ENCODE measurements at places on chromosomes 2 and 18.

DNA sequence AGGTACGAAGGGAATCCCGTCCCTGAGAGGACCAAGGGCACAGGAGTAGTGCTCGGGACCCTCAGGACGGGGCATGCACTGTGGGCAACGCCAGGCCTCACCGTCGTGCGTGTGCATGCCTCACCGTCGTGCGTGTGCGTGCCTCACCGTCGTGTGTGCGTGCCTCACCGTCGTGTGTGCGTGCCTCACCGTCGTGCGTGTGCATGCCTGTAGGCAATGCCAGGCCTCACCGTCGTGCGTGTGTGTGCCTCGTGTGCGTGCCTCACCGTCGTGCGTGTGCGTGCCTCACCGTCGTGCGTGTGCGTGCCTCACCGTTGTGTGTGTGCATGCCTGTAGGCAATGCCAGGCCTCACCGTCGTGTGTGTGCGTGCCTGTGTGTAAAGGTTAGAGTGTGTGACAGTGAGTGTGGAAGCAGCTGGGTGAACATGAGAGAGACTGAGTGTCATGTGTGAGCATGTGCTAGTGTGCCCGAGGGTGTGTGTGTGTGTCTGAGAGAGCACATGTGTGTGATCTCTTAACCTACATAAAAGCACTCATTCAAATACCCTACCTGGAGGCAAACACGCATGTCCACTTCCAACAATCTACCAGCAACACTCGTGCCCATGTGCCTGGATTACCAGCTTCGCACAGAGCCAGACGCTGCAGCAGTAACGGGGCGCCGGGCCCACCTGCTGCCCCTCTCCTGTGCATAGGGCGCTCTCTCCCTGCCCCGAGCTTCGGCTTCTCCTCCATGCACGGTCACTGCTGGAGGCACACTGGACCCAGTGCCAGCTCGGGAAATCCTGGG, 36.3 kb downstream of the ZNF516 start:
- DNase-seq: no peak

GRCh38 chr18:25352629-25353005, 651 bp upstream of the ZNF521 start:
- peak; percentile 23 for DNase-seq

DNA sequence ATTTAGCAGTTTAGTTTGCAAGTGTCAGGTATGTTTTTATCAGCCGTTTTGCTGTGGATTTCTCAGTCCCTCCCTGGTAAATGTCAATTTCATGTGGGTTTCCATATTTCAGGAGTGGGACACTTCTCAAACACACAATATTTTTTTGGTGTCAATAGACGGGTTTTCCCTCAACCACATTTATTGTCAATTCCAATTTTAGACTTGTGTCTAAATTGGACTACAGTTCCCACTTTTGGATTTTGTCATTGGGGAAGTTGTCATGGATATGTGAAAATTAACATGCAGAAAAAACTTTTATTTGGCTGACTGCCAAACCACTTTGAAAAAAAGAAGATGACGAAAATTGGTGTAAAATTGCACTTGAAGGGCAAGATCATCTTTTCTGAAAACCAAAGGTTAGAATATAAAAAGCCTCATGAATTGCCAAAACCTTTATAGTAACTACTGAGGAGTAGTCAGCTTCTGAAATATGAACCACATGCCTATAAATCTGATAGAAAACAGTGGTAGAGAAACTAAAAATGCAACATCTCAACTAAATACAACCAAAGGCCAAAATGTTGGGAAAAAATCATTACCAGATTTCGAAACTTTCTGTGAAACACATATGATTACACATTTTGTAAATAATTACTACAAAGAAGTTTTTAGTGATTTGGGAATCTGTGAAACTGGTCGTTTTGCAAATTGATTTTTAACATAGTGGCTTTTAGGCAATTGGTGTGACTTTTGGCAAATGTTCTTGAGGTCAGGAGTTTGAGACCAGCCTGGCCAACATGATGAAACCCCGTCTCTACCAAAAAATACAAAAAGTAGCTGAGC, 106.4 kb downstream of the BCL2L11 start:
- DNase-seq: no peak

GRCh38 chr2:175309799-175310198, 128.3 kb upstream of the ATP5MC3 start:
- no peak for DNase-seq

GRCh38 chr2:60391649-60392375, 161.6 kb downstream of the BCL11A start:
- DNase-seq: no peak

- no peak for DNase-seq
Measured at GRCh38 chr2:109269706-109270504, 140.9 kb downstream of the SH3RF3 start.

DNA sequence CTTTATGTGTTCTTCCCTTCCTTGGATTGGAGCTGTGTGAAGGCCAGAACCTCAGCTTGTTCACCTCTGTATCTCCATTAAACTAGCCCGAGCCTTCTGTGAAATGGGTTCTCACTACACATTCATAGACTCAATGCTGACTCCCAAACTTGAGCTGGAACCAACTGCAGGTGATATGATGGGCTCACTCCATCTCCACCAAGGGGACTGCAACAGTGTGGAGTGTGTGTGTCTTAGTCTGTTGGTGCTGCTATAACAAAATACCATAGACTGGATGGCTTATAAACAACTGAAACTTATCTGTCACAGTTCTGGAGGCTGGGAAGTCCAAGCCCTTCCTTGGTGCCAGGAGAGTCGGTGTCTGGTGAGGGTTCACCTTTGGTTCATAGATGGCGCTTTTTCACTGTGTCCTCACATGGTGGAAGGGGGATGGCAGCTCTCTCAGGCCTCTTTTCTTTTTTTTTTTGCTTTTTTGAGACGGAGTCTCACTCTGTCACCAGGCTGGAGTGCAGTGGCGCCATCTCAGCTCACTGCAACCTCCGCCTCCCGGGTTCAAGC, 94.2 kb upstream of the MAP4K3 start:
- no peak for DNase-seq

- DNase-seq: no peak
Measured at GRCh38 chr2:135831180-135831812, 5.7 kb downstream of the LCT start.

DNA sequence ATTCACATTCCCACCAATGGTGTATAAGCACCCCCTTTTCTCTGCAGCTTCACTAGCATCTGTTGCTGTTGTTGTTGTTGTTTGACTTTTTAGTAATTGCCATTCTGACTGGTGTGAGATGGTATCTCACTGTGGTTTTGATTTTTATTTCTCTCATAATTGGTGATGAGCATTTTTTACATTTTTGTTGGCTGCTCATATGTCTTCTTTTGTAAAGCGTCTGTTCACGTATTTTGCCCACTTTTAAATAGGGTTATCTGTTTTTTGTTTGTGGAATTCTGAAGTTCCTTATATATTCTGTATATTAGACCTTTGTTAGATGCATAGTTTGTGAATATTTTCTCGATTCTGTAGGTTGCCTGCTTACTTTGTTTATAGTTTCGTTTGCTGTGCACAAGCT, 278.4 kb upstream of the TNP1 start:
- no peak for DNase-seq

DNA sequence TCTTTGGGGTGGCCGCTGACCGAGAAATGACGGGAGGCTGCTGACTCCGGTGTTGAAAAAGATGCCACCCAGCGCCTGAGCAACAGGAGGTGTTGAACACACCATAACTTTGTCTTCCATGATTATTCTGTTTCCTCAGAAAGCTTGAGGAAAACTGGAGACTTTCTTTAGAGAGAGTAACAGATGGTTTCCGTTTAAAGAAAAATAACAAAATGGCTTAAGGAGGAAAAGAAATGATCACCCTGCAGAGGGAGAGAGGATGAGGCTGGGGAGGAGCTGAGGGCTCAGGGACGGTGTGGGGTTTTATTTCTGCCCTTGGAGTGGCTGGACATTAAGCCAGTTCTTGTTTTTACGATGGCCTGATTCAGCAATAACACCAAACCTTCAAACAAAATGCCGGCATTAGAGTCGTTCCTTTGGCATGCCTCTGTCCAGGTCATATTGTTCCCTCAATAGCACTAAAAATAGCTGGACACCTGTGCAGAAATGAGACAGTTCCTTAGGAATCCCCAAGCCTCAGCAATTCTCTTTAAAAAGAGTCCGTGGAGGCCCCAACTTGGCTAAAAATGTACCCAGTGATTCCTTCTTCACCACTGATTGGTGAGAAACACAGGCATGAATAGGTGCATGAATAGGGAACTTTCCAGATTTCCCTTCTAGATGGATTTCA, 182.4 kb downstream of the ALPK2 start:
- no peak for DNase-seq

DNA sequence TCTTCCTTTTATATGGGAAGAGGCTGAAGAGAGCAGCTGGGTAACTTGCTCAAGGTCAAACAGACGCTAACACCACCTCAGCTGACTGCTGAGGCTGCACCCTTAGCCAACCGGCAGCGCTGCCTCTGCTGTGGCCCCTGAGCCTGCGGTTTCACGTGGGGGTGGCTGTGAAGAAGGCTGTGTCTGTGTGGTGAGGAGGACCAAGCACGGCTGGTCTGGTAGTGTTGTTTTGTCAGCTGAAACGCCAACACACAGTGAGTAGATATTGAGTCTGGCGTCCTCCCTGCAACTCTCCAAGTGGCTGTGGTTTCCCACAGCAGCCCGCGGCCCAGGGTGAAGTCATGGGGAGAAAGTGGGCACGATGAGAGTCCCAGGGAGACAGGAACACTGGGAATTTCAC, 69.6 kb downstream of the THNSL2 start:
- DNase-seq: no peak

DNA sequence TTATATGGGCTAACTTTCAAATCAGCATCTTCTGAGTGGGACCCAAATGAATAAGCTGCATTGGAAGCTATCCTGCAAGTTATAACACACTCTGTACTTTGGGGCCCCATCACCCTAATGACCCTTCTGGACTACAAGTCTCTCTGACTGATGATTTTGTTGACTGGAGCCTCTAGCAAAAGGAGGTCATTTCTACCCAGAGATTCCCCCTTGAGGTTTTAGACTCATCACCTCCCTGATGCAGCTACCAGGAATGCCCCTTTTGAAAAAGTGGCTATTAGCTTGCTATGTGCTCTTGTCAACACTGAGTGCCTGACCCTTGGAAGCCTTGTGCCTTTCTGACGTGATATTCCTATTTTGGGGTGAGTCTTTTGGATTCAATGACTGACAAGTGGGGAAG, 54.5 kb upstream of the NEMP2 start:
- DNase-seq: no peak

- DNase-seq: no peak
Measured at GRCh38 chr2:44926957-44927356, 14.5 kb upstream of the SIX3 start.
